Activated CD4-positive, alpha-beta T cell treated with anti-CD3 and anti-CD28 coated beads, Interleukin-2, amount 50 U/mL, for 16 hours (primary cell): ENCODE measurements at places on chromosomes 13 and 19.

DNA sequence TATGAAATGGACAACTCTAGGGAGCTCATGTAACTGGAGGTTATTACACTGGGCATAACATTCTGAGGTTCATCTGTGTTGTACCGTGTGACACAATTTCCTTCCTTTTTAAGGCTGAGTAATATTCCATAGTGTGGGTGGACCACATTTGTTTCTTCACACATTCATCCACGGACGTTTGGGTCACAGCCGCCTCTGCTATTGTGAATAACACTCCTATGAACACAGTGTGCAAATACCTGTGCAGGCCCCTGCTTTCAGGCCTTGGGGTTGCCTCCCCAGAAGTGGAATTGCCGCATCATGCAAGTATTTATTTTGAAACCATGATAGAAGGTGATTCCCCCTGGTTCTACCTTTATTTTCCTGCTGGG lies 63.4 kb upstream of the MCF2L start:
- no peak for DNase-seq

DNA sequence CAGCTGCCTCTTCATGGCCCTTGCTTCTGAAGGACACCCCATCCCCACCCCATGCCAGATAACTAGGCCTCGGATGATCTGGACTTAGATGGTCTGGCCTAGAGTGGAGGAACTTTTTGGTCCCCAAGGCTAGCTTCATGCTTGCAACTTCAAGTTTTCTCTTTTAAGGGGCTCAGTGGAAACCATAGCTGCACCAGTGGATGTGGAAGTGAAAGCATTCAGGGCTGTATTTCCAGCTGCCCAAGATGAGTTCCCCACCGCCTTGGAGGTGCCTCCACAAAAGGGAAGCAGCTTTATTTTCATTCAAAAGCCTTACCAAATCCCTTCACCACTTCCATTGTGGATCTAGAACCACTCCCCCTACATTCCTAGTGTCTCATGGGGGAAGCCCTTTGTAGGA lies 17.6 kb upstream of the GSX1 start:
- DNase-seq, result no peak

DNA sequence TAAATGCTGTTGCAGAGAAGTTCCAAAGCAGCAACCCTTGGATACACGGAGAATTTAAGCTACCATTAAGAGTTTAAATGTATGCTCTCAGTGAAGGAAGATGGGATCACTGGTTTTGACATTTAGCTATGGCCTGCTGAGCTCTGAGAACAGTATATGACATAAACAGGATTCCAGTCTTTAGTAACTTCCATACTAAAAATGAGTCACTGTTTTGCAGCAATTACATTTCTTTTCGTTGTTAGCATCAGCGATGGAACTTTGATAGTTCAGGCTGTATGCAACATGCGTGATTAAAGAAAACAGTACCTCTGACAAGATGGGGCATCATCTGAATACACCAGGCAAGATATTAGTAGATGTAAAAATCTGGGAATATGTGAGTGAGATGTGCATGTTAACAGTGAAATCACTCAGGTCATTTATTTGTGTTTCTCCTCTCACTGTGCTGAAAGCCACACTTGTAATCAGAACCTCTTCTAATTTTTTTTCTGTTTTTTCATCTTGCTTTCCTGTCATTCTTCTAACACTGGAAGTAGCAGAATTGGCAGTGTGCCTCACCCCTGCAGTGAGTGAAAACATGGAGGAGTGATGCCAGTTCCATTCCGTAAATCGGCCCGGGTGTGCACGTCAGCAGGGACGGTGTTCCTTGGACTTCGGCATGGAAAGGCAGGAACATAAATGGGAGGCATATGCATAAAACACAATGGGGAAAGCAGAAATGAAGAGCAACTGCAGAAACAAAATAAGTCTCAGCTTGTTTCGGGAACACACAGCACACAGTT lies 361.5 kb downstream of the OXGR1 start:
- no peak for DNase-seq

DNA sequence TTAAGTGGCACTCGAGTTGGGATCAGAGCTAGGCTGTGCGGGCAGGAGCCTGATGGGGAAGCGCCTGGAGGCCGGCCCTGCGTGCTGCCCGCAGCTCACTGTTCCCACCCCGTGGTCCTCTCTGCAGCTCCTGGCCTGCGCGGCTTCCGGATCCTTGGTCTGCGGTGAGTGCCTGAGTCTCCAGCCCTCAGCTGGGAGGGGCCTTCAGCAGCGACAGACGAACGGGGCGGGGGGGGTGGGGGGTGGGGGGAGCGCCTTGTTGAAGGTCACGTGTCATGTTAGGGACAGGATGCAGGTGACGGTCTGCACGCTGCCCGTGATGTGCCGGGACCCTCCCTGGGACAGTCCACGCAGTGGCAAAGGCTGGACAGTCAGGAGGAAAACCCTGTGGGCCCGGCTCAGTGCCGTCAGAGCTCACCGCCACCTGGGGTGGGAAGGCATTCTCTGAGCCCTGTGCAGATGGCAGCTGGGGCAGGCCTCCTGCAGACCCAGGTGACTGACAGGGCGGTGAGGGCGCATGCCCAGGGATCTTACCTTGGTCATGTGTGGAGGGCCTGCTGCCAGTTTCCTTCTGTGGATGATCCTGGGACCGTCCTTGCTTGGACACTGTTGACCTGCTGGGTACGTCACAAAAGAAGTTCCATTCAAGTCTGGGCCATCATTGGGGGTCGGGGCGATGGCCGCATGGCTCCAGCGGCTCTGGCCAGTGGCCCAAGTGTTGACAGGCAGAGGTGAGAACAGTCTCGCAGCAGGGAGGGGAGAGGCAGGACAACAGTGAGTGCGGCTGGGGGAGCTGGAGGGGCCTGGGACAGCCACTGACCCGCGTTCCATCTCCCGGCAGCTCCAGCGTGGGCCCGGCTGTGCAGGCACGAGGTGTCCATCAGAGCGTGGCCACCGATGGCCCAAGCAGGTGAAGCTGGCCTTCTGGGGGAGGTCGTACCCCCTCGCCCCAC lies 4.3 kb downstream of the NDUFS7 start:
- DNase-seq, result no peak

GRCh38 chr19:31500197-31500830 lies 151.1 kb upstream of the TSHZ3 start:
- no peak for DNase-seq

- DNase-seq, result no peak
These were observed 75.9 kb downstream of the RAB20 start for GRCh38 chr13:110485604-110486003.

- no peak for DNase-seq
These were observed 2.3 kb downstream of the ACP4 start for GRCh38 chr19:50792272-50793250.

DNA sequence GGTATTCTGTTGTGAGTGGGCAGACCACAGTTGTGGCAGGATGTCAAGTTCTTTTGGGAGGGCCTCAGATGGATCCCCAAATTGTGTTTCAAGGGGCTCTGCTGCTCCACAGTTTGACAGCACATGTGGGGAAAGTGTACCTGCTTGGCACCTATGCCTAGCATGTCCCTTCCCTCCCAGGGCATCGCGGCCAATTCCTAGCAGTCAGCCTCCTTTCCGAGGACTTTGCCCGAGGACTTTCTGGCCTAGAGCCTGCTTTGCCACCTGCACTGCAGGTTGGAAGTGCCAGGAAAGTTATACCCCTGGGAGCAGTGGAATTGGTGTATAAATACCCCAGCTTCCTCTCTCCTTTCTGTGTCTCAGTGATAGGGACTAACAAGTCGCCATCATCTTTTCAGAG lies 11.9 kb upstream of the GPR12 start:
- no peak for DNase-seq

- no peak for DNase-seq
These were observed 9.6 kb downstream of the CPT1C start for GRCh38 chr19:49700563-49700962.

DNA sequence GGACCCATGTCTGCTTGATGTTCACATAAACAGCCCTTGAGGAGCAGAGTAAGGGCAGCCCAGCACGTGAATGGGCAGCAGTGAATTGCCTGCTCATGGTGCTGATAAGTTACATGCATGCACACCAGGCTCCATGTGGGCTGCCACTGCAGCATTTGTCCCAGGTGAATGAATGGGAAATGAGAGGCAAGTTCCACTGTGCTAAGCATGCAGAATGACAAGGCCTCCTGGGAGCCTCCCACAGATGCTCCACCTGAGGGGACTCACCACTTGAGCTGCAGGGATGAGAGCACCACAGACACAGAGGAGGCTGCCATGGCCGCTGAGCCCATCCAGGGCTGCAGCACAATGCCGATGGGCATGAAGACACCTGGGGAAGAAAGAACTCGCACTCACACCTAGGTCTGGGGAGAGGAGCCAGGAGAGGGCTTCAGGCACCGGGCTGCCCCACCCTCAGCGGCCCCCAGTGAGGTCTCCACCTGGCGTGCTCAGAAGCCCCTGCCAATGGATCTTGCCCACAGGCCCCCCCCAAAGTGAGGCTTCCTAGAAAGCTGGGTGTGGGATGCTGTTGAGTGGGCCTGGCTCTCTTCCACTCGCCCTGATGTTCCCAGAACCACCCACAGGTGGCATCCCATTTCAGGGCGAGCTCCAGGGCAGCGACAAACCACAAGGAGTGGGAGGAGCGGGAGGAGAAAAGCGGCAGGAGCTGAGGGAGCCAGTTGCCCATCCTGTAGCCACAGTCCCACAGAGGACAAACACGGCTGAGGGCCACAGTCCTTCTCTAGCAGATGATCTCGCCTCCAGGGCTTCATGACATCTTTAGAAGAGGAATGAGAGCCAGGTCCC lies 73.8 kb downstream of the CCDC70 start:
- no peak for DNase-seq

GRCh38 chr19:42397263-42398166 lies 7.4 kb upstream of the CNFN start:
- no peak for DNase-seq
